ENCODE measurements at places on chromosomes 12 and 14. TPM values are rescaled to one million over a fixed set of nuclear protein-coding genes. Genes with fewer than 3 reads are reported as not detected.

GRCh38 chr14:24556756-24557155 lies 19.3 kb downstream of the CTSG start:
- DNase-seq, result peak; percentile 53

DNA sequence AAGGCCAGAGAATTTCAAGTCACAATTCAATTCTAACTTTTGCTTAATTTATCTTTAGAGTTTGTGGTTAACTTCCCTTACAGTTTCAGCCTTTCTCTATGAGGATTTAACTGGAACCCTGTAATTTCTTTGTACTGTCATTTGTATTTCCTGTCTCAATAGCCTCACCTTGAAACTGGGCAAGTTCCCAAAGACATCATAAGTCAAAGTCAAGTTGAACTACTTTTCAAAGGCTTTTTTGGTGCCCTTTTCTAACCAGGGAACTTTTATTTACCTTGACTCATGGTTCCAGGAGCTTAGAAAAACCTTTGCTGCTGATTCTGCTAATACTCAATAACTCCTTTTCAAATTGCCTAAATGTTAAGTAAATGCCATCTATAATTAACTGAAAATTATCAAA lies 200.8 kb upstream of the KRR1 start:
- peak; percentile 88 for DNase-seq

DNA sequence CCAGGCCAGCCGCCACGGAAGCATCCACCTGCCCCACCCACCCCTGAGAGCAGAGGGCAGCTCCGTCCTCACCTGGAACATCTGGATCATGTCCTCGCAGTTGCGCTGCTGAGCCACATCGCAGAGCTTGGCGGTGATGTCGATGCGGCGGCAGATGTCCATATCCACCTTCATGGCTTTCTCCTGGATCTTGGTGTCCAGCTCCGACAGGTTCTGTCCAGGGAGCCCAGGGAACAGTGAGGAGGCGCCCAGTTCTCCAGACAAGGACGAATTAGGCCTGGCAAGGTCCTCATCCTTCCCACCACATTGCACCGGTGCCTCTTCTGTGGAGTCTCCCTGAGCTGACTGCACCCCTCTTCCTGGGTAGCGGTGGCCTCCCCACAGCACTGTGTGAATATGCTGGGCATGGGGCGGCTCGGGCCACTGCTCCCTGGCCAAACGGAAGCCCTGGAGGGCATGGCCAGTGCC lies 6.1 kb downstream of the IFFO1 start:
- DNase-seq, result no peak

GRCh38 chr14:92959761-92960680 lies 37.1 kb downstream of the CHGA start:
- DNase-seq, result no peak

DNA sequence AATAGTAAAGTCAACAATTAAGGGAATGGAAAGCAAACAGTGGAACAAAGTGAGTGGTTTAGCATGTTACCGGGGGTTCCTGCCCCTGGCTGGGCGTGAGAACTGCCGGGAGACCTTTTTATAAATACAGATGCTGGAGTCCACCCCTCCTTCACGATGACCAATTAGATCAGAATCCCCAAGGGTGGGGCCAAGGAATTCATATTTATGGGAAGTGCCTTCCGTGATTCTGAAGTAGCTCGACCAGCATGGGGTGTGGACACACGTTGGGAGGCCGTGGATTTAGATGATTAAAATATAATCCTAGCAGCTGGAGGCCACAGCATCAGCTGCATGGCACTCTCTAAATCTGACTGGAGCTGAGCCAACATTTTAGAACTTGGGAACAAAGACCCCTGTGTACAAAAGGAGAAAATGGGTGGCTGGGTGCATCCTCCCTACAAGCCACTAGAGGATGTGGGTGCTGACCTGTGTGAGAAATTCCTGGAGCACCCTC lies 87.9 kb downstream of the SRRM4 start:
- DNase-seq, result no peak

DNA sequence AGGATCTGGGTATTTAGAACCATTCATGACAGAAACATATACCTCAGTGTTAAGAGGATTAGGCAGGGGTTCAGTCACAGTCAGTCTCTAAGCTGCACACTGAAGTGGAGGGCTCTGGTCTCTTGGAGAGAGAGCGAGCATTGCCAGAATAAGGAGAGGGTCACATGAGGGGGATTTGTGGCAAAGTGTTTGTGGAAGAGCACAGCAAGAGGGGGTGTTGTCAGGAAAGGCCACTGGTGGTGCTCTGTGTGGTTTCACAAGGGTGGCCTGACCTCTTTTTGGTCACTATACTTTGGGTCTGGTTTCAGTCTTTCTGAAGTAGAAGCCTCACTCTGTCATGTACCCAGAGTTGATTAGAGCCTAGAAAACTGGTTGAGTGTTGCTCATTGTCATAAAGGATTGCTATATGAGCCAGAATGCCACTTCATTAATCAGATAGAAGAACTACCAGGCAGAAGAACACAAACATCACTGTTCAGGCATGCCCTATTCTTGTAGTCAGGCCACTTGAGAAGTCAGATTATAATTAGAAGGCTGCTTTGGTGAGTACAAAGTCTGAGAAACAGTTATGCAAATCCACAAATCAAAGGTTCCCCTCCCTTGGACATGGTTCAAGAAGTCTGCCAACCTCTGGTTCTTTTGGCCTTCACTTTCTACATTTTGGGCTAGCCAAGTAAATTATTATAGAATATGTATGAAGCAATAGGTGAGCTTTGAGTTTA lies 8.4 kb downstream of the TMEM19 start:
- no peak for DNase-seq

DNA sequence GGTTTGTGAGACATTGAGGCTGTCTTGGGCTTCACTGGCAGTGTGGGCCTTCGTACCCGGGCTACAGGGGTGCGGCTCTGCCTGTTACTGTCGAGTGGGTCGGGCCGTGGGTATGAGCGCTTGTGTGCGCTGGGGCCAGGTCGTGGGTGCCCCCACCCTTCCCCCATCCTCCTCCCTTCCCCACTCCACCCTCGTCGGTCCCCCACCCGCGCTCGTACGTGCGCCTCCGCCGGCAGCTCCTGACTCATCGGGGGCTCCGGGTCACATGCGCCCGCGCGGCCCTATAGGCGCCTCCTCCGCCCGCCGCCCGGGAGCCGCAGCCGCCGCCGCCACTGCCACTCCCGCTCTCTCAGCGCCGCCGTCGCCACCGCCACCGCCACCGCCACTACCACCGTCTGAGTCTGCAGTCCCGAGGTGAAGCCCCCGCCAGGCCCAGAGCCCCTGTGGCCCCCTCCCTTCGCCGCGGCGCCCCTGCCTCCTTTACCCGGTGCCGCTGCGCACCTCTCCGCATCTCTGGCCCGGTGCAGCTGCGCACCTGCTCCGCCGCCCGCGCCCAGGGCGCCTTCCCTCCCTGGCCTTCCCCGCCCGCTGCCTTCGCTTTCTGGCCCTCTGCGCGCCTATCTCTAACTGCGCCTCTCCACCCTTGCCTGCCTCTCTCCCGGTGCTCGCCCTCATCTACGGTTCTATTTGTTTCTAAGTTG lies at the start of gene ENO2:
TSS of gene ENO2 (plus strand) at position 335 of the 701 bp plus-strand sequence. CDS start 1,253 bp downstream, outside the sequence.
- peak; percentile 71 for DNase-seq

- peak; percentile 95 for DNase-seq
These were observed 124.0 kb downstream of the PDE3A start for GRCh38 chr12:20492251-20492760.

DNA sequence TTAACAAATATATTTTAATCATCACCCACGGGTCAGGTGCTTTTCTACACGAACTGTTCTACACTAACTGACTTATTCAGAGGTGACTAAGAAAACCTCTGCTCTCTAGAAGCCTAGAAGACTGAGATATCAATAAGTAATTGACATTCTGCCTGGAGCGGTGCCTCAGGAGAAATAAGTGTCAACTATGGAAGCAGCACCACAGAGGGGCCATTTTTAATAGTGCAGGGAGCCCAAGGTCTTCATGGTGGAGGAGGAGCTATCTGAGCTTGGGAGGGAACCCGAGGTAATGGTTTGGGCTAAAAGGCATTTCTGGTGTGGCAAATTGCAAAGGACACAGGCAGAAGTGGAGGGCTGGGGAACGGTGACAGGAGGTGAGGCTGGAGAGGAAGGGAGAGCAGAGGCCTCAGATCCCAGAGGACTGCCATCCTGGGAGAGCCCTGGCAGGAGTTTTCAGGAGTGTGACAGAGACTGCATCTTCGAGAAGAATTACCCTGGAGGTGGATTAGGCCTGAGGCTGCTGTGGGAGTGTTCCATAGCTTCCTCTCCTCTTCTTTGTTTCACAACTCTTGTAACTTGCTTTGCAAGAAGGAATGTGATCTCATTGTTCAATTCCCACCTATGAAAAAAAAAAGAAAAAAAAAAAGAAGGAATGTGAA lies 123.1 kb downstream of the NPAS3 start:
- peak; percentile 44 for DNase-seq

The GRIP1 gene
- total RNA-seq, result 0.12 TPM

The AQP6 gene
- not detected for total RNA-seq

The PAPLN gene
- total RNA-seq, result 0.44 TPM

The IAPP gene
- not detected for total RNA-seq

The SRGAP1 gene
- total RNA-seq, result 3.0 TPM

The IFNG-AS1 gene
- total RNA-seq, result not detected
